Smooth muscle cell of the umbilical artery (primary cell): ENCODE measurements at places on chromosomes 12 and 14. TPM values are rescaled to one million over a fixed set of nuclear protein-coding genes. Genes with fewer than 3 reads are reported as not detected.

Gene GON7
- total RNA-seq: 8.3 and 9.7 TPM in 2 replicates

Gene IQSEC3
- 0.05 and 0.59 TPM in 2 replicates for total RNA-seq

Gene GLS2
- total RNA-seq: 0.18 TPM in 1 of 2 replicates, not detected in the other

Gene LALBA
- total RNA-seq: not detected in 2 replicates

Gene NOP9
- 19.6 and 23.9 TPM in 2 replicates for total RNA-seq

Gene ACOT6
- not detected in 2 replicates for total RNA-seq

Gene FAM90A1
- under 0.01 and 0.09 TPM in 2 replicates for total RNA-seq

Gene CLEC1A
- total RNA-seq: not detected in 2 replicates

Gene PLEK2
- 8.9 and 17.9 TPM in 2 replicates for total RNA-seq
